ENCODE measurements at places on chromosomes 5 and 9.

- DNase-seq = no peak
These were observed 46.0 kb downstream of the ADAMTS19 start for GRCh38 chr5:129506086-129506485.

DNA sequence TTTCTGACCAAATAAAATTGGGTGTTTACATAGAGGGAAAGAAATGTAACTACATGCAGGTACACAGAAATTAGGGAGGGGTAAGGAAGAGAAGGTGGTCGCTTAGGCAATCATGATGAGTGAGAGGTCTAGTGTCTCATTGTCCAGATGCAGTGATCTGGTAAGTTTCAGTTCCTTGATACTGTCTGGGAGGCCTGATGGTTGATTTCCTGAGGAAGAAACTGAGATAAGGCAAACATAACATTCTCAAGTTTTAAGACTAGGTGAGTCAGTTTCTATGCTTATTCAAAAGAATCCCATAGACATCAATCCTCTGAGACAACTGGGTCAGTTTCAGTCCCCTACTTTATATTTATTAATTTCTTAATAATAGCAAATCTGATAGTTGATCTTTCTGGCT is 843.3 kb upstream of the CDH10 start:
- no peak for DNase-seq

DNA sequence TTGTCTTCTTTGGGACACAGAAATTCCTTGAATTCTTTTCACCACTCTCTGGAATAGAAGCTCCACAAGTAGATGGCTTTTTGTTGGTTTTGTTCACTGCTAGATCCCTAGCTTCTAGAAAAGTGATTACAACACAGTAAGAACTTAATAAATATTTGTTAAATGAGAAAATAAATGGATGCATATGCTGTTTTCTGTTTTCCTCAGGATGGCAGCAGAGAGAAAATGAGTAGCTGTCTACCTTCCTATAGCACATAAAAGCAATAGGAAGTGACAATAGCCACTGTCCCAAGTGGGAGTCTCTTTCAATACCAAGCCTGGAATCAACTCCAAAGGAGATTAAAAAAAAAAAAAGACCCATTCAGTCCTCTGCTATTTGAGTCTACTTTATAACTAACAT is 100.6 kb upstream of the NREP start:
- DNase-seq = no peak

- DNase-seq = no peak
These were observed 94.1 kb downstream of the SSBP2 start for GRCh38 chr5:81656783-81657182.

- DNase-seq = no peak
These were observed 155.8 kb upstream of the RAI14 start for GRCh38 chr5:34500236-34500847.

GRCh38 chr5:4018007-4018406 is 422.4 kb downstream of the IRX1 start:
- DNase-seq = no peak

DNA sequence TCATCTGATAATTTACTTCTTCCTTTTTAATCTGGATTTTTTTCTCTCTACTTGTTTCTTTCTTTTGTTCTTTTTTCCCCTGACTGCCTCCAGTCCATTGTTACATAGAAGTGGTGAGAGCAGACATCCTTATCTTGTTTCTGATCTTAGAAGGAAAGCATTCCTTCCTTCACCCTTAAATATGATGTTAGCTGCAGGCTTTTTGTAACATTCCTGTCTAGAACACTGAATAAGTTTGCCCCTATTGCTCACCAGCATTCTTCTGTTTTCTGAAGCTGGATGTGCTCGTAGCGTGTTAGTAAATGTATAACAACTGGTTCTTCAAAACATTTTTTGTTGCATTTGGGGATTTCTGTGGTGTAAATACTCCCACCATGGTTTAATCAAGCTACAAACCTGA is 136.7 kb upstream of the NFIL3 start:
- no peak for DNase-seq

GRCh38 chr9:91770229-91770628 is 179.8 kb downstream of the ROR2 start:
- no peak for DNase-seq

GRCh38 chr5:72107901-72108201 is 576 bp downstream of the MAP1B start:
- no peak for DNase-seq

GRCh38 chr9:111683392-111683791 is 22.0 kb downstream of the GNG10 start:
- no peak for DNase-seq

DNA sequence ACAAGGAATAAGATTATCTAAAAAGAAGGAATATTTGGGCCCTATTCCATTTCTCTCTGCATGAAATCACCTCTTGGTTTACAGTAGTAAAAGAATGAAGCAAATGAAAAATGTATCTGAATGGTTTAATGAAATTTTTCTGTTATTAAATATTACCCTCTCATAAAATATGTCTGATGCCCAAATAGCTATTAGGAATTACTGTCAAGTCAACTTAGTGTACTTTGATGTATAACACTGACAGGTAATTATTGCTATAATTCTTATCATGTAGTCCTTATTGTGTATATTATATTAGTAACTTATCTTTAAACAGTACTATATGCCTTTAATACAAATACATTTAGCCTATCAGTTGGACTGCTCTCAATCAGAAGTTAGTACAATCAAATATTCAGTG is 8.4 kb downstream of the MYOT start:
- no peak for DNase-seq

- DNase-seq = no peak
These were observed 135.1 kb upstream of the PIK3R1 start for GRCh38 chr5:68080282-68081050.

GRCh38 chr5:16418471-16418922 is 47.1 kb downstream of the ZNF622 start:
- no peak for DNase-seq

- no peak for DNase-seq
These were observed 254.1 kb downstream of the SLF1 start for GRCh38 chr5:94872526-94872925.

DNA sequence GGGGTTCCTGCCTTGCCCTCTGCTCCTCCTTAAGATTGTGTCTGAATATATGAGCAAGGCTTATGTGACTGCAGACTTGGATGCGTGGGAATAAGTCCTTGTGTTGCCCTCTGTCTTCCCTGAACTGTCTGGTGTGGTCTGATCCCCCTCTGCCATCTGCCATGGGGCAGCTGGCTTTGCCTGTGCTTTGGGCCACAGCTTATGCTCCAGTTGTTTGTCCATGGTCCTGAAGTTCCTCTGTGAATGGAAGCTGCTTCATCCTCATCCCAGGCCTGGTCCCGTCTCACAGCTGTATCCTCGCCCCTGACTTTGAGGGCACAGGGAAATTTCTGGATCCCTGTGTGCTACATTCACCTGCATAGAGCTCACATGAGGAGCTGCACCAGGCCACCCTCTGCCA is 14.7 kb downstream of the IL31RA start:
- no peak for DNase-seq

DNA sequence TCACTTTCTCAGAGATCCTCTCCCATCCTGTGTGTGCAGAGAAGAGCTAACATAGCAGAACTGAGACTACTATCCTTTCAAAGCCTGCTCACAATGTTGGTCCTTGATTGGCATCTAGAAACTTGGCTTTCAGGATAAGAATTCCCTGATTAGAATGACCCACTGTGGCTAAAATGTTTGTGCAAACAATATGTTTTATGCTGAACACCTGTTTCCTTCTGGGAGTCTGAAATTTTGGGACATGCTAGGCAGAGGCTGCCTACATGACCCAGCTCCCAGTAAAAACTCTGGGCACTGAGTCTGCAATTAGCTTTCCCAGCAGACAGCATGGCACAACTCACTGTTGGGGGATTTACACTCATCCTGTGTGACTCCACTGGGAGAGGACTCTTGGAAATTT is 78.9 kb downstream of the CFAP95 start:
- DNase-seq = no peak

GRCh38 chr5:125823572-125823971 is 599.6 kb upstream of the GRAMD2B start:
- DNase-seq = no peak

DNA sequence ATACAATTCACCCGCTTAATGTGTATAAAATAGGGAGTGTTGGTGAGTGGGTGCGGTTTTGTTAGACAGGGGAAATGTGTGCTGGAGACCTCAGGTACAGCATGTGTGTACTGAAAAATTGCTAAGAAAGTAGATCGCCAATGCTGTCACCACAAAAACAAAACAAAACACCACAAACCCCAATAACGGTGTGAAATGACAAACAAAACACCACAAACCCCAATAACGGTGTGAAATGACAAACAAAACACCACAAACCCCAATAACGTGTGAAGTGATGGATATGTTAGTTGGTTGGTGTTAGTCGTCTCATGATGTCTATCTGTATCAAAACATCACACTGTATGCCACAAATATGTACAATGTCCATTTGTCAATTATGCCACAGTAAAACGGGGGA is 14.2 kb upstream of the GFPT2 start:
- DNase-seq = no peak

- DNase-seq = no peak
These were observed 34.7 kb downstream of the LAMC3 start for GRCh38 chr9:131043646-131044045.

DNA sequence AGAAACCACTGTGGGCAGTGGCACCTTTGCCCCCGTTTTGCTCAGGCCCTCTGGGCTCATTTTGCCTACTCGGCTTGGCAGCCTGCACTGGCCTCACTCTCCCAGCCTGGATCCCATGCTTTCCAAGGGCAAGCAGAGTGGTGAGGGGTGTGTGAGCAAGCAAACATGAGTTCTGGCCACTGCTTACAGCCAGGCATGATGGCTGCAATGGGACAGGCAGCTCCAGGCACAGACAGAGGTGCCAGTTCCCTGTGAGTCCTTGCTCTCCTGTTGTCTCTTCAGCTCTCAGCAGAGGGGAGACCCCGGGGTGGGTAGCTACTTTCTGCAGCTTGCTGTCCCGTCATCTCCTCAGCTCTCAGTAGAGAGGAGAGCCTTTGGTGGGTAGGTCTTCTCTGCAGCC is 35.2 kb upstream of the TYRP1 start:
- no peak for DNase-seq

DNA sequence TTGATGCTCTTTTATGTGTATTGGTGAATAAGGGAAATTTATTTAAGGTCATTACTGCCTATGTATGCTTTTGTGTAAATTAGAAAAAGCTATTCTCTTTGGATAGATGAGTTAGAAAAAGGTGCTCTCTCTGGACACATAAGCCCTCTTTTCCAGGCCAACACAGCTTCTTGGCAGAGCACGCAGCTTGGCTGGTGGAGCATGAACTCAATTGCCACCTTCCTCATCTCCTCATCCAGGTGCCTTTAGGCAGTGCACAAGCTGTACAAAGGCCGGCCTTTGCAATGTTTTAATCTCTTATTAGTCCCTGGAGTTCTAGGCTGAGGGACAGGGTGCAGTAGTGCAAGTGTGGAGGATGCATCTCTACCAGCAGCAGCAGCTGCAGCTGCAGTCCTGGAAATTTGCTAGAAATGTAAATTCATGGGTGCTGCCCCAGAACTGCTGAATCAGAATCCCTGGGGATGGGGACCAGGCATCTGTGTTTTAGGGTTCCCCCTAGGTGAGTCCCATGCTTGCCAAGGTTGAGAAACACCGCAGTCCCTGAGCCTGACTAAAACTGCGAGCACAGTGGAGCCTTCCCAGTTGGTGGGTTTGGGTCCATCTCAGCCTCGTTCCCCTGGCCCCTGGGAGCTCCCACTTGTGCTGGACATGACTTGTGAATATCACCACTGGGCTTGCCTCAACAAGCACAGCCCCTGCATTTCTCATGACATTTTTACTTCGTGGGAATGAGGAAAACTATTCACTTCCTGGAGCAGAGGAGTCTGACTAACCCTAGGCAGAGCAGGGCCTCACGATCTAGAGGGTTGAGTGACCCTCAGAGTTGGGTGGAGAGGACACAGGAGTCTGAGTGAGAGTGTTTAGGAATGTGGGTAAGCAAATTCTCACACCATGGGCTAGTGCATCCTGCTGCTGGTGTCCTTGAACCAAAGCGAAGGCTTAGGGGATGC is 272.3 kb downstream of the ZSWIM6 start:
- no peak for DNase-seq

DNA sequence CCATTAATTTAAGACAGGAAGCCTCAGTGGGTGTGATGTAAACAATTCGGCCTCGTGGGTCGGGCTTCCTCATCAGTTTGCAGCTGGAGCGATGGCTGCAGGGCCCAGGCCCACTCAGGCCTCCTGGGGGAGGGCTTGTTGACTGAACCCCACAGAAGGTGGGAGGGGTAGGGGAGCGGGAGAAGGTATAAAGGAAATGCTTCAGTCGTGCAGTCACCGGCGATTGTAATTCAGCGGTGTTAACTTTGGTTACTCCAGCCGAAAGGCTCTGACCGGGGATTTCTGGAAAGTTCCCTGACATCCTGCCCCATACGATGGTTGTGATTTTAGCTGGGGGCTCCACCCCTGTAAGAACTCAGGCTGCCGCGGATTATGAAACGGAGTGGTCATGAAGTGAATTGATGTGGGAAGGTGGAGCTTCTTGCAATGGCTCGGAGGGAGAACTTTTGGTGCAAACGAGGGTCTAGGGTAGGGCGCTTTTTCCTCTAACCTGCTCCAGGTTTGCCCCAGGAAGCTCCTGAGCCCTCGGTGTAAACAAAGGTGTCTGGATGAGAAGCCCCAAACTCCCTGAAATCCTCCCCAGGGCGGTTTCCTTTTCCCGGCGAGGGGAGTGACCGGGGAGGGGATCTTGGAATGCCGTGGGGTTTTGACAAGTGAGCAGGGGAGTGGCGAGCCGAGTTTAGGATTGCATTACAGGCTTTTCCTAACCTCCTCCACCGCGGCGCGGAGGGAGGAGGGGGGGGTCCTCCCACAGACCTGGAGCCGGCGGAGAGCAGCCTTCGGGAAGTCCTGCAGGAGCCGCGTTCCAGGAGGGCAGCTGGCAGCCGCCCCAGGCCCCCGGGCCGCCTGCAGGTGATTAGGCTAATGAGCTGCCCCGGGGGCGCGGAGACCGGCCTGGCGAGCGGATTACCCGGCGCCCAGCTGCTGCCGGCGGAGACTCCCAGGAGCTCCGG is 215.5 kb downstream of the PDZD2 start:
- DNase-seq = no peak

DNA sequence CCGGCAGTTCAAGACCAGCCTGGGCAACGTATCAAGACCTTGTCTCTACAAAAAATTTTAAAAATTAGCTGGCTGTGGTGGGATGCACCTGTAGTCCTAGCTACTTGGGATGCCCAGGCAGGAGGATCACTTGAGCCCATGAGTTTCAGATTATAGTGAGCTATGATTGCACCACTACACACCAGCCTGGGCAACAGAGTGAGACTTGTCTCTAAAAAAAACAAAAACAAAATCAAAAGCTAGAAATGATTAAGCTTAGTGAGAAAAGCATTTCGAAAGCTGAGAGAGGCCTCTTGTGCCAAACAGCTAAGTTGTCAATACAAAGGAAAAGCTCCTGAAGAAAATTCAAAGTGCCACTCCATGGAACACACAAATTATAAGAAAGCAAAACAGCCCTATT is 4.8 kb downstream of the FAM151B start:
- DNase-seq = no peak

- no peak for DNase-seq
These were observed 47.6 kb upstream of the ADCY2 start for GRCh38 chr5:7348168-7348854.

Measured in activated CD8-positive, alpha-beta memory T cell treated with anti-CD3 and anti-CD28 coated beads, Interleukin-2, amount 50 U/mL, for 48 hours (primary cell).